ENCODE measurements at places on chromosomes 1 and 21. TPM values are rescaled to one million over a fixed set of nuclear protein-coding genes. Genes with fewer than 3 reads are reported as not detected.

DNA sequence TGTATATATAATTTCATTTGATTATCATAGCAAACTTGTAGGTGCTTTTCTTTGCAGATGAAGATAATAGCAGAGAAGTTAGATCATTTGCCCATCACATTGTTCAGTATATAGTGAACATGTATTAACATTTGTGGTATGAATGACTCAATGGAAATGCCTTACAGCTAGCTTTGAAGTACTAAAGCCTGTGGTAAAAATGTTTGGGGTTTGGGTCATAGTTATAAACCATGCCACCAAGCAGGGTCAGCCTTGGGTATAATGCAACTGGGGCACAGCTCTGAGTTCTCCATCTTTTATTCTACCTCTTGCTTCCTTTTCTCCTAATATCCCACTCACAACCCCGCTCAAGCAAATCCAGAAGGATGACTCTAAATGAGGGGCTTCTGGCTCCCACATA, 141.6 kb downstream of the KCNT2 start:
- H3K27me3 ChIP-seq: no peaks in the 10 kb centered on the region
- DNase-seq: no peak
- no peak overlapping the region for H3K4me3 ChIP-seq
- H3K4me1 ChIP-seq: no peaks in the 10 kb centered on the region

DNA sequence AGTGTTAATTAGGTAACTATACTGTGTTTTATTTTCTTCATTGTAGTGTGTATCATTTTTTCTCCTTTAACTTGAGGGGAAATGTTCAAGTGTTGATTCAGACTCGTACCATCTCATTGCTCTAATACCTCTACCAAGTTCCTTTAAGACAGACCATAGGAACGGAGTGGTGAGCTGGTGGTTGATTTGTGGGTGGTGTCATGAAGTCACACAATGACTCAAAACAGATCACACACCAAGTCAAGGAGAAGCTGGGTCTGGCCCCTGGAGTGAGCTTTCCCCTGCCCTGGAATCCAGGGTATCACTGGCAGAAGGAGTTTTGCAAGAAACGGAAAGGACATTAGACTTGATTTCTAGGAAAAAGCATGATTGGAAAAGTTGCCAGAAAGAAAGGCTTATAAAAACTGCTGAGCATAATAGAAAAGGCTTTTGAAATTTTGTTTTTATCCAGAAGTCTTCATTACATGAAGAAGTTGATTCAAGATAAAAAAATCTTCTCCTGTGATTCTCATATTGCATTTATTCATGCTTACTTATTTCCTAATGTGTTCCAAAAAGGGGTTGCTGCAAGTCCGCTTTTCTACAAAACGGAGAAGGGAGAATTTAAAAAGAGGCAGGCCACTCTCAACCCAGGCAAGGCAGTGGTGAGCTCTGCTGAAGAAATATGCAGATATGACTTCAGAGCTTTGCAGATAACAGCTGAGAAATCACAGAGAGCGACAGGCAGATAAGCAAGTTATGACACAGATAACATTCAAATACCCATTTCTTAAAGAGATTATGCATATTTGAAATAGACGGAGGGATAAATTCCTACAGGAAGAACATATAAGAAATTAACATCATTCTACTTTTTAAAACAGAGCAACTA, 79.7 kb downstream of the TBX19 start:
- H3K4me3 ChIP-seq: no peak overlapping the region
- no peaks in the 10 kb centered on the region for H3K36me3 ChIP-seq
- H3K4me1 ChIP-seq: no peaks in the 10 kb centered on the region
- peaks cover 40% of the 10 kb centered on the region for H3K27me3 ChIP-seq
- DNase-seq: no peak
- no peak overlapping the region for H3K27ac ChIP-seq

The SPRR2A gene
- not detected for polyA plus RNA-seq

The IL22RA1 gene
- polyA plus RNA-seq: not detected

DNA sequence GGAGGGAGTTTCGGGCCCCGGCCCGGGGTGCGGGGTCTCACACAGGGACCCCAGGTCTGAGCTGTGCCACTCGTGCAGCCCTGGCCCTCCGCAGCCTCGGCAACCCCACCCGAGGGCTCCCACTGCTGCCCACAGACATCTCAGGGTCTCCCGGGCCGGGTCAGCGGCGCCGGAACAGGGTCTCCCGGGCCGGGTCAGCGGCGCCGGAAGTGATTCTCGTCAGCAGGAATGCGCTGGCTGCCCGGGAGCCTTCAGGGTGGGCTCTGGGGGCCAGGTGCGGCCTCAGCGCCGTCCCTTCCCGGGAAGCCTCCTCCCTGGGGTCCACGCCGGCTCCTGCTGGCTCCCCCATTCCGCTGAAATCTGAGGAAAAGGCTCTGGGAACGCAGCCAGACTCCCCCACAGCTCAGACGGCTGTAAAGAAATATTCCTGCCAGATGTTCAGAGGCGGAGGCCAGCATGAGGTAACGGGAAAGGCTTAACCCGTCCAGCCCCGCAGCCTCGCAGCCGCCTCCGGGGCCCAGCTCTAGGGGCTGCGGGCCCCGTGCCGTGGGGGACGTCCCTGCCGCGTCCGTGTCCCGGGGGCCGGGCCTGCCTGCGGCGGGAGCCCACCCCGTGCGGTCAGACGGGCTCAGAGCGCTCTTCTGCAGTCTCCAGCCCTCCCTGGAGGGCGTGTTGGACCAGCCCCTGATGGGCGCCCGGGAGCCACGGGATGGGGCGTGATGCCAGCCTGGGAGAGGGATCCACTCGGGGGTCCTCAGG, 8.7 kb upstream of the COL6A1 start:
- H3K4me1 ChIP-seq: peaks cover 7% of the 10 kb centered on the region
- DNase-seq: no peak
- no peak overlapping the region for H3K27ac ChIP-seq

DNA sequence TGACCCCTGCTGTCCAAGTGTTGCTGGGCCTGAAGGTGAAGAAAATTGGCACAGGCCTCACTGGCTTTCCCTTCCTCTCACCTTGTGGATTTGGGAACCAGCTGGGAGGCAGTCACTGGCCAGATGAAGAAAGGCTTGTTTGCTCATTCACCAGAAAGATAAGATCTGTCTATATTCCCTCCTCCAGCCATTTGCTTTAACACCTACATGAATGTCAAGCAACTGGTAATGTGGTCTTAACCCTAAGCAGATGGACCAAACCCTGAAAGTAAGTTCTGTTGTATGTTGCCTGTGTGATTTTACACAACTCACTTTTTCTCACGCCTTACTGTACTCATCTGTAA, 10.3 kb upstream of the SRRM1 start:
- H3K27ac ChIP-seq: no peak overlapping the region
- no peak overlapping the region for H3K4me3 ChIP-seq
- peaks cover 8% of the 10 kb centered on the region for H3K27me3 ChIP-seq
- no peak for DNase-seq
- H3K4me1 ChIP-seq: peaks cover 5% of the 10 kb centered on the region
- H3K36me3 ChIP-seq: no peaks in the 10 kb centered on the region

GRCh38 chr1:101237229-101237837, 514 bp downstream of the S1PR1 start:
- DNase-seq: peak; percentile 46
- peaks cover 14% of the 10 kb centered on the region for H3K36me3 ChIP-seq
- peaks cover 54% of the 10 kb centered on the region for H3K4me1 ChIP-seq

DNA sequence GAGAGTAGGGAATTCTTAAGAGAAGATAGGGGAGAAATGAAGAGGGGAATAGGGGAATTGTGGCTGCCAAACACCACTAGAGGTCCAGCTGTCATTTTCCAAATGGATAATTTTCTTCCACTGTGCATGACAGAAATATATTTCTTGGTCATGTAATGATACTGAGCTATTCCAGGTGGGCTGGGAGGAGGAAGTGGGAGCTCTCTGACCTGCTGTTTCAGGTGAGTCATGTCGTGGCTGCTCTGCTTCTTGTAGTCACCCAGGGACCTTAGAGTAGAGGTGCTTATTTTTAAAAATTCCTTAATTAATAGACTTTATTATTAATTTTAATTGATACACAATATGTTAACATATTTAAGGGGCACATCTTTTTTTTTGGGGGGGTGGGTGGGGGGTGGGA, 11.9 kb downstream of the PDE4B start:
- no peaks in the 10 kb centered on the region for H3K4me1 ChIP-seq
- no peaks in the 10 kb centered on the region for H3K36me3 ChIP-seq
- no peak for DNase-seq
- H3K27me3 ChIP-seq: no peaks in the 10 kb centered on the region
- no peak overlapping the region for H3K27ac ChIP-seq

- H3K4me1 ChIP-seq: peaks cover 92% of the 10 kb centered on the region
- H3K27ac ChIP-seq: peak overlapping the region; percentile 99
- DNase-seq: no peak
- no peaks in the 10 kb centered on the region for H3K27me3 ChIP-seq
- H3K36me3 ChIP-seq: peaks cover 7% of the 10 kb centered on the region
- H3K4me3 ChIP-seq: peak overlapping the region; percentile 95
Observed at GRCh38 chr1:150162862-150163706, 13.4 kb downstream of the PLEKHO1 start.

DNA sequence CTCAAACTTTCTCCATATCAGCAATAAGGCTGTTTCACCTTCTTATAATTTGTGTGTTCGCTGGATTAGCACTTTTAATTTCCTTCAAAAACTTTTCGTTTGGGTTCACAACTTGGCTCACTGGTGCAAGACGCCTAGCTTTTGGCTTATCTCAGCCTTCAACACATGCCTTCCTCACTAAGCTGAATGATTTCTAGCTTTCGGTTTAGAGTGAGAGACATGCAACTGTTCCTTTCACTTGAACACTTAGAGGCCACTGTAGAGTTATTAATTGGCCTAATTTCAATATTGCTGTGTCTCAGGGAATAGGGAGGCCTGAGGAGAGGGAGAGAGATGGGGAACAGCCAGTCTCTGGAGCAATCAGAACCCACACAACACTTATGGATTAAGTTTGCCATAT, 41.2 kb upstream of the IFNLR1 start:
- H3K36me3 ChIP-seq: no peaks in the 10 kb centered on the region
- H3K4me1 ChIP-seq: no peaks in the 10 kb centered on the region
- H3K27ac ChIP-seq: no peak overlapping the region
- no peak overlapping the region for H3K4me3 ChIP-seq
- H3K27me3 ChIP-seq: peaks cover 8% of the 10 kb centered on the region

Measured in naive B cell (primary cell).